ENCODE measurements at places on chromosomes 5 and 9. TPM values are rescaled to one million over a fixed set of nuclear protein-coding genes. Genes with fewer than 3 reads are reported as not detected.

The PTPRD gene
- 1.6 TPM for total RNA-seq

The PIP5K1B gene
- not detected for total RNA-seq

The ANXA2R gene
- total RNA-seq = 2.1 TPM

The FRMD3 gene
- total RNA-seq = 24.6 TPM

The CCL27 gene
- total RNA-seq = not detected

The ITK gene
- total RNA-seq = not detected

The PHF19 gene
- total RNA-seq = 50.4 TPM

The BAAT gene
- 0.07 TPM for total RNA-seq

The NELFB gene
- total RNA-seq = 52.3 TPM

The CYSRT1 gene
- total RNA-seq = 0.29 TPM

The OTP gene
- total RNA-seq = not detected

The SREK1 gene
- total RNA-seq = 126 TPM

The C9 gene
- 0.13 TPM for total RNA-seq

The RAB3C gene
- total RNA-seq = not detected

The RGMB gene
- 46.4 TPM for total RNA-seq

The FOXD4L4 gene
- 0.29 TPM for total RNA-seq

The UGT3A1 gene
- total RNA-seq = not detected

The DMRTA1 gene
- total RNA-seq = 0.27 TPM

The DNLZ gene
- total RNA-seq = 7.8 TPM

The CAMK4 gene
- total RNA-seq = 2.6 TPM

The MOCS2 gene
- 47.5 TPM for total RNA-seq

The DND1 gene
- total RNA-seq = 0.43 TPM

The TLX3 gene
- total RNA-seq = not detected

The IFNA21 gene
- not detected for total RNA-seq

The AQP7 gene
- 0.13 TPM for total RNA-seq

The PHYKPL gene
- total RNA-seq = 45.9 TPM

The KCNT1 gene
- total RNA-seq = not detected

The F2RL2 gene
- total RNA-seq = 0.80 TPM

The MYOZ3 gene
- 0.22 TPM for total RNA-seq

The HTR4 gene
- 0.07 TPM for total RNA-seq

The SVEP1 gene
- 0.14 TPM for total RNA-seq

The IRGM gene
- not detected for total RNA-seq

The GOLPH3 gene
- total RNA-seq = 74.5 TPM

The OR2S2 gene
- total RNA-seq = not detected

The CPLANE1 gene
- total RNA-seq = 30.8 TPM

The FUBP3 gene
- 40.3 TPM for total RNA-seq

The PCDHA9 gene
- total RNA-seq = 0.07 TPM

The FAM221B gene
- total RNA-seq = not detected

The LPAR1 gene
- total RNA-seq = under 0.01 TPM

The ACOT12 gene
- total RNA-seq = not detected

The LCP2 gene
- 1.2 TPM for total RNA-seq

The IL13 gene
- total RNA-seq = not detected

The GMCL2 gene
- total RNA-seq = not detected

The QRFP gene
- not detected for total RNA-seq

The PRELID2 gene
- 29.3 TPM for total RNA-seq

The PCDHGA2 gene
- 1.1 TPM for total RNA-seq

The FOXD4L3 gene
- total RNA-seq = 0.27 TPM

The HBEGF gene
- total RNA-seq = 27.8 TPM

The BTNL3 gene
- not detected for total RNA-seq

The CDH9 gene
- total RNA-seq = not detected

The LCN1 gene
- not detected for total RNA-seq

The CCDC171 gene
- 2.9 TPM for total RNA-seq

The MOB3B gene
- under 0.01 TPM for total RNA-seq

The C5orf52 gene
- total RNA-seq = not detected

The FOXD1 gene
- total RNA-seq = not detected

The PCDH12 gene
- total RNA-seq = 35.1 TPM

The STX17 gene
- 26.9 TPM for total RNA-seq

The RASEF gene
- total RNA-seq = under 0.01 TPM

The LRRC70 gene
- total RNA-seq = 45.2 TPM

Measured in thoracic aorta endothelial cell (primary cell).